ENCODE measurements at places on chromosomes 2 and 18. TPM values are rescaled to one million over a fixed set of nuclear protein-coding genes. Genes with fewer than 3 reads are reported as not detected.

DNA sequence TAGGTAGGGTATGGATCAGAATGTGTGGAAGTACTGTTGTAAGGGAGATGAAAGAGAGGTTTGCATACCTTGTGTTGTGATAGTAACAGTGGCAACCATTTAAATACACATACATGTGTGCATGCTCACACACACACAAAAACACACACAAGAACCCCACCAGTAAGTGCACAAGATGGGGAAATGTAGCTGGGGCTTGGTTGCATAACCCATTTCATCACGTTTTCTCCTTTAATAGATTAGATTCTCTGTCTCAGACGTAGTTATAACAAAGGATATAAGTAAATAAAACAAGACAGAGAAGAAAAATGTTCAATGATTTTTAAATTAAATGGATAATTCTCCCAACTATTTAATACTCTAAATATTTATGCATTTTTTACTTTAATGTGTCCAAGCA lies 13.4 kb downstream of the ARHGAP15 start:
- no peak for DNase-seq

DNA sequence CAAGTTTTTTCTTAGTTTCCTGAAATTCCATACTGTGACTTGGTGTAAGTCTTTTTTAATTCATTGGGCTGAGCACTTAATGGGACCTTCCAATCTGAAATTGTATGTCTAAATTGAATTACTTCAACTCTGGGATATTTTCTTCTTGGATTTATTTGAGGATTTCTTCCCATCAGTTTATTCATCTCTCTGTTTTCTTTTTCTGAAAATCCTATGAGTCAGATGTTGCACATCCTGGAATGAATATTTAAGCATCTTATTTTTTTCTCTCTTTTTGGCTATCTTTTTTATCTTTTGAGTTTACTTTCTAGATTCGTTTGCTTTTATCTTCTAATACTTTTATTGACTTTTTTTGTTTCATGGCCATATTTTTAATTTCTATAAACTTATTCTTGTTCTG lies 55.4 kb upstream of the ACYP2 start:
- no peak for DNase-seq

ATRAID gene
- 93.8 TPM for total RNA-seq

DNA sequence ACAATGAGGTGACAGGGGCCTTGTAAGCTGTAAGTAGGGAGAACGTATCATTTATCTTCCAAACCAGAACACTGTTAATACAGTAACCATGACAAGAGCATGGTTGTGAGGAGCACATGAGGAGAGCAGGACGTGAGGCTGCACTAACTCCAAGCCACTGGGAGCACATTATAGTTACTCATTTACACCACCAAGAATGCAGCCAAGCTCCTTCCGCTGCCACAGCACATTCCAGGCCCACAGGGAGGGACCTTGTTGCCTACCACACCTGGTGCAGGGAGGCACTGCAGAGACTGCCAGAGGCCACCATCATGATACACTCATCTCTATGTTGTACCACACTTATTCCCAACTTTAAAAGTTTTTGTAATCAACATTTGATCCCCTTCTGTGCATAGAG lies 13.5 kb upstream of the SFXN5 start:
- DNase-seq, result no peak

DNA sequence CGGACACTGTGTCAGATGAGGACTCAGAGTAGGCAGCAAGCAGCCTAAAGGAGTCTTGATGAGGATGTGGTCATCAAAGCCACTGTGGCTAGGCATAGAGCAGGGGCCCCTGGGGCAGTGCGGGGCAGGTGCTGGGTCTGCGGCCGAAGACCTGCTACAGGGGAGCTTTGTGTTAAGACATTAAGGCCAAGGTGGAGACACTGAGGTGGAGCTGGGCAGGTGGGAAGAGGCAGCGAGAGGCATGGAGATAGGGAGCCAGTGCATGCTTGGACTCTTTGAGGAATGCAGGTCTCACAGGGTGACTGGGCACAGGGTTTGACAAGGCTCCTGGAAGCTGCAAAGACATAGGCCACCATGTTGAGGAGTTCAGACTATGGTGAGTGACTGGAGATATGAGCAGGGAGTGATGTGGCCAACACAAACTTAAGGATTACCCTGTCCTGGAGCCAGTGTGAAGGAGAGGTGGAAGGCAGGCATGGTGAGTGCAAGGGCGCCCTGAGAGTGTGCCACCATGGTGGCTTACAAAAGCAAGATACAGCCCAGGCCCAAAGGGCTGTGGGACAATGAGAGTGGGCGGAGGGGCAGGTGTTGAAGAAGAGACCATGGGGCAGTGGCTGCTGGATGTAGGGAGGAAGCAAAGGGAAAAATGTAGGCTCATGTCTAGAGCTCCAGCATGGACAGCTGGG lies 450.9 kb upstream of the HS6ST1 start:
- DNase-seq, result peak; percentile 50

DNA sequence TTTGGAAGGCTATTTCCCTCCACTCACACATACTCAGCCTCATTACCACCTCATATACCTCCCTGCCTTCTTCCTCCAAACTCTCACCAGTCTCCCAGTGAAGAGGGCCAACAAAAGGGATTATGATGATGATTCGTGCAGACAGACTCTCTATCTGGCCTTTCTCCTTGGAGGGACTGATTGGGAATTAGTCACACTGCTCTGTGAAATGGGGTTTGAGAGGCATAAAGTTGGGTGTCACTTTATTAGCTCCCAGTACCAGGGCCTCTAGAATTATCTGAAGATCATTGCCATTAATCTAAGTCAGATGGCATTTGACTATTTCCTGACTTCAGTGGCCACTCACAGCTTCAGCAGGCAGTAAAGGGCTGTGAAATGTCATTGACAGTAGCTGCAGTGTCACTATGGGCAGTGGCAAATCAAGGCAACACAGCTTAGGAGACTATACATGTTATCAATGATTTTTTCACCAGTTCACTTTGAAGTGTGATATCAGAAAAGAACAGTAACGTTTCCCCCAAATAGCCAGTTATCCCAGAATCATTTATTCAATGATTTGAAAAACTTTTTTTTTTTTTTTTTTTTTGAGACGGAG lies 17.4 kb downstream of the CNRIP1 start:
- no peak for DNase-seq

DNA sequence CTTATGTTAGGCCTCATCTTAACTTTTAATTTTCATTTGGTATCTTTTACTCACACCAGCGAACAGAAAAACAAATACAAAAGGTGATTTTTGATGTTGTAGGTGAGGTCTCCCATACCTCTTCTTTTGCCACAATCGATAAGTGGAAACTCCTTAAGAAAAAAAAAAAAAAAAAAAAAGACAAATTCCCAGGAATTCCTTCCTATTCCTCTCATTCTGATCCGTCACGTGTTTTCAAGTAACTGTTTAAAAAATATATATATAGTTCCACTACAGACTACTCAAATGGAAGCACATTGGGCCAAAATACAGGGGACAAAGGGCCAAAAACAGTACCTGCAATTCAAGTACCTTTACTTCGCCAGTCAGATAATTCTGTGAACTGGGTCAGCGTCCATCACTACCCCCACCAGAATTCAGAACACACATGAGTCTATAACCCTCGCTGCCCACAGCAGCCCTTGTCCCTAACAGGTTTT lies 16.5 kb downstream of the NMUR1 start:
- no peak for DNase-seq

IL1F10 gene
- total RNA-seq, result not detected

- no peak for DNase-seq
Observed at GRCh38 chr2:215063526-215063925, 74.9 kb downstream of the ABCA12 start.

GRCh38 chr2:28273751-28274150 lies 118.9 kb upstream of the FOSL2 start:
- DNase-seq, result no peak

DNA sequence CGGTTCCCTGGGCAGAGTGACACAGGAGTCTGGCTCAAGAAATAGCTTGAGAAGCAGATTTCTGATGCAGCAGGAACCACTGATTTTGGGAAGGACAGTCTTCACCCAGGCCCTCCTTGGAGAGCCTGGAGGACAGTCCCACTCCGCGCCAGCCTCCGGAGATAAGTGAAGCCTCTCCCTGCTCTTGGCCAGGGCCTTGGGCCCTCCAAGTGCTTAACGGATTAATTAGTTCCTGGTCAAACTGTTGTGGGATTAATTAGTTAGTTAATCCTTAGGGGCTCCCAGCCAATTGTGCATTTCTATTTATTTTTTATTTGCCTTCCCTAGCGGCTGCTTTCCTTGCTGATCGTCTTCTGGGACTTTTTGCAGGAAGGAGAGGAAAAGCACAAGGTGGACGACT lies 19.6 kb downstream of the CPLX4 start:
- DNase-seq, result no peak

GRCh38 chr2:18209934-18210639 lies 331.6 kb downstream of the KCNS3 start:
- DNase-seq, result no peak

GRCh38 chr18:2201036-2201600 lies 370.2 kb downstream of the METTL4 start:
- no peak for DNase-seq

DNA sequence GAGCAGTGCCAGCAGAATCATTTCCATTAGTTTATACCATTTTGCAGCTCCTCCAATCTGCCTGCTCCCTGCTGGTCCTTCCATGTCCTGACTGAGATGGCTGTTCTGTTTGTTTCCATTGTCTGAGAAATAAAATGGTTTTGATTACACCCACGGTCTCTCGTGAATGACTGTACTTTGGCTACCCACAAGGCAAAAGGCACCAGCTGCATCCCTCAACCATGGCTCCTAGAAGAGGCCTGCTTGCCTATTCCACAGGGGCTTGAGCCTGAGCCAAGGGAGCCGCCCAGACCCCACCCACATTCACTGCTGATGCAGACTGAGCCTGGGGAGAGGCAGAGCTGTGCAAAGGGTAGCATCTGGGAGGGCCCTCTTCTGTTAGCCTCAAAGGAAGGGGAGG lies 31.2 kb downstream of the MARCHF4 start:
- no peak for DNase-seq

CTAGE1 gene
- total RNA-seq, result not detected

APLF gene
- 8.7 TPM for total RNA-seq

DNA sequence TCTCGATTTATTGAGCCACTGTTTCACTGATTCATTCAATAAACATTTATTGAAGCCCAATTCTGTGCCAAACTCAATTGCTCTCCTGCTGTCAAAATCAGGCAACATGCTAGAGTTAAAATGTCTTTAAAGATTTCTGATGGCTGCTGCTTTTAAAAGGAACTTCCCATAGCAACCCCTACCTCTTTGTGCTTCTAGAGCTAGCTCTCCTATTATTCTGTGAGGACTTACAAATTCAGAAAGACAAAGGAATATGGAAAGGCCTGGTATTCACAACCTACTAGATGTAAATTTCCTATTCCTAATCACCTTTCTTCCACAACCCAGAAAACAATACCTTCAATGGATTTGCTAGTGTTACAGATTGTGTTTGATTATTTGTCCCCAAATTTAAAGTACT lies 395.5 kb downstream of the NRXN1 start:
- DNase-seq, result no peak
